ENCODE measurements at places on chromosomes 1 and 21.

DNA sequence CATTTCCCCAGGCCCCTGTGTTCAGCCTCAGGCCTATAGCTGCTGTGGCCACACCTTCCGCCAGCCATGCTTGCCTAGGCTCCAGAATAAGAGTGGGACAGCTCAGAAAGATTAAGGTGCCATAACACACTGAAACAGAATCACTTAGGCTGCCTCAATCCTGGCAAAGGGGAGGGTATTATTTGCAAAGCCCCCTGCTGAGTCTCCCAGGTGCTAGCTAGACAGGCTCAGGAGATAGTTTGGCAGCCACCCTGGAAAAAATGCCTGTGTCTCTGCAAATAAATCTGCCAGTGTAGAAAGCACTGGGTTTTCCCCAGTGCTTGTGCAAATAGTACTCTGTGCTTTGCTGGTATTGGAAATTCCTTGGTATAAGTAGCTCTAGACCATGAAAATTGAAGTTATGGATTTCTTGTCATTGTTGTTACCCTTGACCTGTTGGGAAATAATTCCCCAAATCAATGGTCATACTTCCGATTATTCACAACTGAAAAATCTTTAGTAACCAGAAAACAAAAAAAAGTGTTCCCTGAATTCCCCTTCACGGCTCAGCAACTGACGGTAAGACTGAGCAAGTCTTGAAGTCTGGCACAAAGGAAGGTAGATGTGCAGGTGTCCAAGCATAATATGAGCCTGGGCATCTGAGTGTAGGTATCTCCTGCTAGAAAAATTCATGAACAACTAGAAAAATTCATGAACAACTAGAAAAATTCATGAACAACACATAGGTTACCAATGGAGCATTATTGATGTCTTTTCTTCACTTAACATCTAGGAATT is 56.9 kb downstream of the PROX1 start:
- DNase-seq = no peak

GRCh38 chr21:18298228-18298627 is 53.6 kb downstream of the CHODL start:
- no peak for DNase-seq

DNA sequence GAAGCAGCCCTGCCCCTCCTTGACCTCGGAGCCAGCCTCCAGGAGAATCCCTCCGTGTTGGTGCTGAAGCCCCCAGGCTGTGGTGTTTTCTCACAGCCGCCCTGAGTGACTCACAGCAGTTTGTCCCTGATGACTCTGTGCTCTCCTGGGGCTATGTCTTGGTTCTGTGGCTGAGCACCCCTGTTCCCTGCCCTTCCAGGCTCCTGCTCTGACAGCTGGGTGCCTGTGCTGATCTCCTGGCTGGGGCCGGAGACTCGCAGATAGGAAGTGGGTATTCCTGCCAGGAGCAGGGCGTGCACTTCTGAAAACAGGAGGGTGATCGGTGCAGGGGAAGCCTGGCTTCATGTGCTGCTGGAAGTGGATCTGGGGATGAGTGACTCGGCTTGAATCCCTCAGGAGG is 34.5 kb downstream of the POFUT2 start:
- peak; percentile 48 for DNase-seq

DNA sequence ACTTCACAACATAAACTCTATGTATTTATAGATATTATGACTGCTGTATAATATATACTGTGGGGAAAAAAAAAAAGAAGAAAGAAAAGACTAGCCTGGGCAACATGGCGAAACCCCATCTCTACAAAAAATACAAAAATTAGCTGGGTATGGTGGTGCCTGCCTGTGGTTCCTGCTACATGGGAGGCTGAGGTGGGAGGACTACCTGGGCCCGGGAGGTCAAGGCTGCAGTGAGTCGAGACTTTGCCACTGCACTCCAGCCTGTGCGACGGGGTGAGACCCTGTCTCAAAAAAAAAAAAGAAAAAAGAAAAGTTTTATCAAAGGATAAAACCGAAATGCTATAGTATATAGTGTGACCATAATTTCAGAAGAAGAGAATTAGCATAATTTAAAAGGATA is 2.7 kb downstream of the EXOC8 start:
- DNase-seq = no peak

DNA sequence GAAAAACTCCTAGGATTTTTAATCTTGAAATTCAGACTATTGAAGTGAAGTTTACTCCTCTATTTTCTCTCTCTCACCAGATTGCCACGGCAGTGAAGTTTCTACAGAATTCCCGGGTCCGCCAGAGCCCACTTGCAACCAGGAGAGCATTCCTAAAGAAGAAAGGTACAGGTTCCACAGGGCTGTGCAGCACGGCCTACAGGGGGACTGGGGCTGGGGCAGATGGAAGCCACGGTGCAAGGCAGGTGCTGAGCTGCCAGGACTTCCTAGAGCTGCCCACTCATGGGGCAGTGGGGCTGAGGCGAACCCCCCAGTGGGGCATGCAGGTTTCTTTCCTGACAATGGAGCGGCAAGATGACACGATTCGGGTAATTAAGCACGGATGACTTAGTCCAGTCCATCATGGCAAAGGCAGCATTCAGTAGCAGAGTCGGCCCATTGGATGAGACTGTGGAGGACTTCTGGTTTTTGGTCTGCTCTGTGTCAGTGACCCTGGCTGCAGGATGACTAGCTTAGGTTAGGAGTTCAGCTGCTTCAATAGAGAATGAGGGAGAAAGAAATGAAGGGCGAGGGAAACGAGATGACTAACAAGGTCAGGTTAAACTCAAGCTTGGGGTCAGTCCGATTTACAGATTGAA is 61.5 kb downstream of the PEX14 start:
- DNase-seq = no peak

- DNase-seq = no peak
Measured at GRCh38 chr1:175207971-175208370, 15.4 kb upstream of the KIAA0040 start.

- DNase-seq = no peak
Measured at GRCh38 chr1:89800022-89800655, 20.7 kb upstream of the LRRC8D start.

DNA sequence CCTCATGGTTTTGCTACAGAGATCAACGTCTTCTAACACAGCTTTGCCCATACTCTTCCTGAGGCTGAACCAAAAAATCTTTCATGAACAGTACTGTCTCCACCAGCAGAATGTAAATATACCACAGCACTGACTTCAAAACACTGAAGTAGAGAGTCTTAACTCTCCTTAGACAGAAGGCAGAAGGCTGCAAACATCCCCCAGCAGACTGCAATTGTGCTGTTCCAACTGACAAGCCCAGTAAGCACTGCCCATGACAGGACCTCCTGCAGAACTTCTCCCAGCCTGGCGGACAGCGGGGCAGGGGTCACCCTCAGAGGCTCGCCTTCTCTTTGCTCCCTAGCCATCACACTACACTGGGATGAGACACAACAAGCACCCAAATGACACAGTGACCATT is 218.7 kb downstream of the RERE start:
- no peak for DNase-seq

- no peak for DNase-seq
Measured at GRCh38 chr1:39107341-39108290, 81.5 kb downstream of the NDUFS5 start.

- DNase-seq = no peak
Measured at GRCh38 chr1:90779573-90779972, 62.5 kb upstream of the BARHL2 start.

- DNase-seq = peak; percentile 70
Measured at GRCh38 chr1:245888809-245889208, 618.3 kb downstream of the SMYD3 start.

GRCh38 chr1:67609577-67610341 is 75.2 kb upstream of the GADD45A start:
- DNase-seq = no peak

GRCh38 chr1:1517973-1518620 is 6.1 kb downstream of the ATAD3A start:
- DNase-seq = no peak
